ENCODE measurements at places on chromosomes 12 and 14.

DNA sequence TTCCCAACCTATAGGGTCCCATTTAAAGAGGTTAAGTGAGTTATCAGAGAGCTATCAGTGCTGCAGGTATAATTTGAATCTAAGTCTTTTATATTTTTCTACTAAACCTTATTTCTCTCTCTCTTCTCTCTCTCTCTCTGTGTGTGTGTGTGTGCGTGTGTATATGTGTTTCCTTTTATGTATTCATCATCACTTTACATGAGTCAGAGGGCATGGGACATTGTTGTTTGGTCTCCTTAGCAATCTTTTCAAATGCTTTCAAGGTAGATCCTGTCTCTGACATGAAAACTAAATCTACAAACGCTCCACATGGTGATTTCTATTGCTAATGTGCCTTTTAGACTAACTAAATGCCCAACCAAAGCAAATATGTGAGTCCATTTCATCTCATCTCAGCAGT lies 459.7 kb downstream of the BTG1 start:
- DNase-seq: peak; percentile 35

DNA sequence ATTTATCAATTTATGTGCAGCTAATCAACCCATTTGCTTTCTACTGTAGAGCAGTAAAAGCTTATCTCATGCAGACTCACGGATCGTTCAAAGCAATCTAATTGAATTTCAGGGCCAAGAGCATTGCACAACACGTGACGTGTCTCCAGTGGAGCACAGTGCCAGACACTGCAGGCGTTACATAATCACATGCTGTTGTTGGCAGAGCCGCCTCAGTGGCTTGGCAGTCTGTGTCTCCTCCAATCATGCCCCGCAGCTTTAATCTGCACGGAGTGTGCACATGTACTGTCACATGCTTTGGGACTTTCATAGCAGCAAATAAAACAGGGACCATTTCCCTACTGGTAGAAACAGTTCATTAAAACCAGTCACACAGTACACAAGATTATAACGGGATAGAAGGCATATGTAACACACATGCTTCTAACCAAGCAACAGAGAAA lies 309.3 kb downstream of the ITPR2 start:
- DNase-seq: peak; percentile 94

DNA sequence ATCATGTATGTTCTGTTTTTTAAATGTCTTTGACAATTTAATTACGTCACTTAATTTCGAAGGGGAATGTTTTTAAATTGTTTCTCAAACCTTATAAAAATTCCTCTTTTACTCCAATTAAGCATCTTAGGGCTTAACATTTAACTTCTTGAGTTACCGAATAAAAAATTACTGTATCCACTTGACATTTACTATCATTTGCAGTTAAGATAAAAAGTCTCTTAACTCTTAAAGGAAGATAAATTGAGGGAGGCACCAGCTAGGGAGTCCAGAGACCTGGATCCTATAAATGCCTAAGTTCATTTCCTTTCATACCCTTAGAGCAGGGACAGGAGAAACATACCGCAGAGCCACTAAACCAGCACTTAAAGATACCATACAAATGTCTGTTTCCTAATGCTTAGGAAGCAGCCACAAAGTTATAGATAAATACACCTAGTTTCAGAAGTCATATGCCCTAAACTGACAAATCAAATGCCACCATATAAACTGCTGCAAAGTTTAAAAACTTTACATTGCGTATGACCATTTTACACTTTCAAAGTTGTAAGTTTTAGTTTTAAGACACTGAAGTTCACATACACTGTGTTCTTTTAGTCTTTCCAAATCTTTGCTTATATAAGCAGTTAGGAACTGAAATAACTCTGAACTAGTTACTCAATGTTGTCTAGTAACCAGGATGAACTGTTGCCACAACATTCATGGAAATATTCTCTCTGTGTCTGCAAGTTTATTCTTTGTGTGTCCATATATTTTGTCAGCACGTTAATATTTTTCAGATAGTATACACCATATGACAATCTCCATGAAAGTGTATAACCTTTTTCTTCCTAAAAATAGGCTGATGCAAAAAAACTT lies 71.2 kb downstream of the GALNT4 start:
- peak; percentile 43 for DNase-seq

DNA sequence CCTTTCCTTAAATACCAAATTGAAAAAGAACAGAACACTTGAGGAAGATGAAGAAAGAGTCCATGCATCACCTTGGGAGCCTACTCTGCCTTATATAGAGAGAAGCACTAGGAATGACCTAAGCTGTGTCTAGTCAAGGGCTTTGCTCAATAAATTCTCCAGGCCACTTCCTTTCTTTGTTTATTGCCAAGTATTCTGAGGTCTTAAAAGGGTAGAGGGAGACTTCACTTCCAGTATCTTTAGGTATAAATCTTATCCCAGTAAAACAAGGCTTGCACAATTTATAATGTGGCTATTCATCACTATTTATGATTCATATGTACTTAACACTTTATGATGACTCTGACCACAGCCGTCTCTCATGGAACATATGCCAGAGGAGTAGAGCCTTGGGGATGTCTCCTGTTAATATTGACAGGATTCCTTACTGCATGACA lies 85.1 kb upstream of the ARHGAP5 start:
- no peak for DNase-seq

DNA sequence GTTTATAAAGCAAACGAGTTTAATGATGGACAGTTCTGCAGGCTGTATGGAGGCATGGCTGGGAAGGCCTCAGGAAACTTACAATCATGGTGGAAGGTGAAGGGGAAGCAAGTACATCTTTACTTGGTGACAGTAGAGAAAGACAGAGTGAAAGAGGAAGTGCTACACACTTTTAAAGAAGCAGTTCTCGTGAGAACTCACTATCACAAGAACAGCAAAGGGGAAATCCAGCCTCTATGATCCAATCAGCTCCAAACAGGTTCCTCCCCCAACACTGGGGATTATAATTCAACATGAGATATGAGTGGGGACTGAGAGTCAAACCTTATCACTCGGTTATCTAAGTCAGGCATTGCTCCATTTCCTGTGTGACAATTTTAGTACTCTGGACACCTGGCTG lies 189.9 kb upstream of the CNTN1 start:
- no peak for DNase-seq

DNA sequence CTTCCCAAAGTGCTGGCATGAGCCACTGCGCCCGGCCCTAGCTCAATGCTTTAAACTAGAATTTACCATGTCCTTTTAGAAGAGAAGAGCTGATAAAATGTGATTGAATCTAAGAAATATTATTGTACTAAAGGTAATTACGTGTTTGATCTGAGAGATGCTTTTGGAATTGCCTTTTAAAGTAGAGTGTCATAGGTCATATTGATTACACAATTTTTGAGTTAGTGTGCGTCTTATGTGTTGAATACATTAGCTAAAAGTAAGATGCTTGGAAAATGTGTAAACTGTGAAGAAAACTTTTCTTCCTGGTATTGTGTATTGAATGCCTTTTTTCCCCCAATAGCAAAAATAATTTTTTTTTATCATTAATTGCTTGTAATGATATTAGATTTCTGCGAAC lies 41.7 kb downstream of the MIA2 start:
- DNase-seq: no peak

- DNase-seq: no peak
Measured at GRCh38 chr12:114396869-114397719, 8.8 kb downstream of the TBX5 start.

DNA sequence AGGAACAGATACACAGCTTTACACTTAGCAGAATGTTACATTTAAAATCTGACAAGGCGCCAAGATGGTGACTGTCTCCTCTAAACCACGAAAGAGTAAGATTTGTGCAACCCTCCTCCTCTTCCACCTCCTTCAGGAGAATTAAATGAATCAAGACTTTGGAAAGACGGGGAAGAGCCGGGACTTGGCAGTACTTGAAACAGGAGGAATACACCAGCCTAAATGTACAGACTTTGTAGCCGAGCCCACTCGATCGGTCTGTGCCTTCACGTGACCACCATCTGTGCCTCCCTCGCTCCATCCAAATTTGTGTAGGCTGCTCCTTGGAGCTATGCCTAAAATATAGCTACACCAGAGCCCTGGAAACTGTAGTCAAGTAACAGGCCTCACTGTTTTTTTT lies 38.3 kb downstream of the SSPN start:
- peak; percentile 27 for DNase-seq

GRCh38 chr12:51852404-51853137 lies 4.1 kb upstream of the FIGNL2 start:
- DNase-seq: no peak

GRCh38 chr14:75993567-75994041 lies 8.0 kb downstream of the IFT43 start:
- no peak for DNase-seq

GRCh38 chr14:46717211-46717610 lies 65.6 kb upstream of the RPL10L start:
- DNase-seq: peak; percentile 52

DNA sequence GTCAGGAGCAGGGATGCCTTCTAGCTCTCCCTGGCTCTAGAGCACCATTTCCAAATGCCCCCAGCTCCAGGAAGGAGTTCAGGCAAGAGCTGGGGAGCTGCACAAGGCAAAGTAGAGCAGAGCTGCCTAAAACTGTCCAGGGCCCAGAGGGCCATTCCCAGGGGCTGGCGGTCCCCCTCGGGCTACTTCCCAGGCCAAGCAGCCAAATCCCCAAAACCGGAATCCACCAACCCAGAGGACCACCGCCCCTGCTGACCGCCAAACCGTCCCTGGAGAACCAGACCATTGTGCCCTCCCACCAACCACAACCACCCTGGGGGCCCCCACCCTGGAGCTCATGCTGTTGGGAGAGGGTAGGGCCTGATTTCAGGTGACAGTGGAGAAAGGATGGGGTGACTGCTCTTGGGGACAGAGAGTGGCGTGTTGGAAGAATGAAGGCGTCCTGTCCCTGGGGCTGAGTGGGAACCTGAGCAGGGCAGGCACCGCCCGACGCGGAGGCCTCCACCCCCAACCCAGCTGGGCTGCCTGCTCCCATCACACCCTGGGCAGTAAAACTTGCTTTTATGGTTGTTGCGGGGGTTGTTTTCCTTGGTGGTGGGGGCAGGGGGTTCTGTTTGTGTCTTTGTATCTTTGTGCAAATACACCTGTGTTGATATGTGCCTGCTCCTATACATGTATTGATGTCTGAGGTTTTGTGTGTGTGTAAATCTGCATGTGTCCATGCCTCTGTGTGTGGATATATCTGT lies 24.0 kb upstream of the KRT78 start:
- DNase-seq: no peak

- DNase-seq: no peak
Measured at GRCh38 chr14:25259470-25259869, 209.5 kb upstream of the STXBP6 start.

DNA sequence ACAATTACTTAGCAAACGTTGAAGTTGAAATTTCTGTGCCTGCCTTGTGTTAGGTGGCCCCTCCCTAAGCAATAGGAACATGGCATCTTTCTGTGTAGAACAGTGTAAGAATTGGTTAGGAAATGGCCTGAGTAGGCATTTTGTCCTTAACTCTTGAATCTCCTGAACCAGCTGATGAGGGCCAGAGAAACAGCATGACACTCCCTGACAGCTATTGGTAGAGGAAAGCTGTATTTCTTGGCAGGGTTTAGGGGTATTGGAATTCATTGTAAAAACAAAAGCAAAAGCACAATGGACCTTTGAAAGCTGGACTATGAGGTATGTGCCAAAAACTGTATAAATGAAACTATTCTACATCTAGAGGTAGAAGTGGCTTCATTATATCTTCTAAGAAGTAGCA lies 40.6 kb upstream of the LRTM2 start:
- peak; percentile 87 for DNase-seq

DNA sequence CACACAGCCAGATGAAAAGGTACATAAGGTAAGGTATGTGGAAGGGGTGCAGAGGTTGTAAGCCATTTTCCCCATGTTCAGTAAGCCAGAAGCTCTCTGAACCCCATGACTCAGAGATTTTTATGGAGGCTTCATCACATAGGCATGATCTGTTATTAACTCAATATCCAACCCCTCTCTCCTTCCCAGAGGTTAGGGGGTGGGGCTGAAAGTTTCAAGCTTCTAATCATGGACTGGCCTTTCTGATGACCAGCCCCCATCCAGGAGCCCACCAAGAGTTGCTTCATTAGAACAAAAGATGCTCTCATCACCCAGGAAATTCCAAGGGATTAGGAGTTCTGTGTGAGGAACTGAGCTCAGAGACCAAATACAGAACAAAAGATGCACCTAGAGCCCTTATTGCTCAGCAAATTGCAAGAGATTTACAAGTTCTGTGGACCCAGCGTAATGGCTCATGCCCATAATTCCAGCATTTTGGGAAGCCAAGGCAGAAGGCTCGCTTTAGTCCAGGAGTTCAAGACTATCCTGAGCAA lies 103.2 kb upstream of the DAAM1 start:
- DNase-seq: no peak

DNA sequence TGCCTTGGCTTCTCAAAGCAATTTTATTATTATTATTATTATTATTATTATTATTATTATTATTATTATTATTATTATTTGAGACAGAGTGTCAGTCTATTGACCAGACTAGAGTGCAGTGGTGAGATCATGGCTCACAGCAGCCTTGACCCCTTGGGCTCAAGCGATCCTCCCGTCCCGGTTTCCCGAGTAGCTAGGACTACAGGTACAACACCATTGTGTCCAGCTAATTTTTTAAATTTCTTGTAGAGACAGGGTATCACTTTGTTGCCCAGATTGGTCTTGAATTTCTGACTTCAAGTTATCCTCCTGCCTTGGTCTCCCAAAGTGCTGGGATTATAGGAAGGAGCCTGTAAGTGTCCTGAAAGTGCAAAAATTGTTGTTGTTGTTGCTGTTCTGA lies 11.6 kb upstream of the AP4S1 start:
- DNase-seq: no peak

- no peak for DNase-seq
Measured at GRCh38 chr12:132049876-132050275, 94.2 kb downstream of the DDX51 start.

DNA sequence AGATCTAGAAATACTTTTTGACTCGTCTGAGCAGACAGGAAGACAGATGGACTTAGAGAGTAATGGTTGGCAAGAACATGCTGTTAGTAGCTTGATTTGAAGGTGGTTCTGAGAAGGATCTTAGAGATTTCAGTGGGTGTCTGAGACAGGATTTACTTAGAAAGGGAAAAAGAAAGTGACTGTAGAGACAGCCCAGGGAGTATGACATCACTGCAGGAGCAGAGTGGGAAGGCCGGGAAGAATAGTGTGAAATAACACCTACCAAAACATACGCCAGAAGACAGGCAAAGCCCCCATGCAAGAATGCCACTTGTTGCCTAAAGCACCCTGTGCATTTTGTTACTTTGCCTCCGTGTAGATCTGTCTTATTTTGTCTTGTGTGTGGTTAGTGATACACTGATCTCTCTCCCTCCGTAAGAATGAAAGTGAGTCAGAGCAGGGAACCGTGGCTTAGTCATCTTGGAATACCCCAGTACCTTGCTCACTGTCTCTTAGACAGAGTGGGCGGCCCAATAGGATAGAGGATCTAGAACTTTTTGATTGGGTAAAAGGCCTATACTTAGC lies 161.3 kb upstream of the IFNG-AS1 start:
- peak; percentile 95 for DNase-seq

DNA sequence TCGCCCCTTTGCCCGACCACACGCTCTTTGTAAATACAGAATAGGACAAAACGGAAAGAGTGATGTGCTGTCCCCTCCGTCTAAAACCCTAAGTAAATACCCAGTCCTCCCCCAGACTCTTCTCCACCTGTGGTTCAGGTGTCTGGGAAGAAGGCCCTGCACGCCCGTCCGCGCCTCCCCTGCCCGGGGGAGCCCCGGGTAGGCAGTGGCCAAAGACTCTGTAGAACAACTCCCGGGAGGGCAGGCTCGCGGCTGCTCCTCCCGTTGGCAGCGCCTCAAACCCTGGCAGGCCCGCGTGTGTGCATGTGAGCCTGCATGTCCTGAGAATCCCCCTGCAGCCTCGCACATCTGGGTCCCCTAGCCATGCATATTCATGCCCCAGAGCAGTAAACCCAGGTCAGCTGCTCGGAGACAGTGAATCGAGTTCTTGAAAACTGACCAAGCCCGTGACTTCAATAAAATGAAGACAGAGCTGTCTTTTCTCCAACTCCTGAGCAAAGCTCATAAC lies 165.8 kb downstream of the MON2 start:
- peak; percentile 73 for DNase-seq
